ENCODE measurements at places on chromosomes 6 and 20. TPM values are rescaled to one million over a fixed set of nuclear protein-coding genes. Genes with fewer than 3 reads are reported as not detected.
A peak's percentile ranks its signal among the peaks of the same experiment; 100 is the strongest.

DNA sequence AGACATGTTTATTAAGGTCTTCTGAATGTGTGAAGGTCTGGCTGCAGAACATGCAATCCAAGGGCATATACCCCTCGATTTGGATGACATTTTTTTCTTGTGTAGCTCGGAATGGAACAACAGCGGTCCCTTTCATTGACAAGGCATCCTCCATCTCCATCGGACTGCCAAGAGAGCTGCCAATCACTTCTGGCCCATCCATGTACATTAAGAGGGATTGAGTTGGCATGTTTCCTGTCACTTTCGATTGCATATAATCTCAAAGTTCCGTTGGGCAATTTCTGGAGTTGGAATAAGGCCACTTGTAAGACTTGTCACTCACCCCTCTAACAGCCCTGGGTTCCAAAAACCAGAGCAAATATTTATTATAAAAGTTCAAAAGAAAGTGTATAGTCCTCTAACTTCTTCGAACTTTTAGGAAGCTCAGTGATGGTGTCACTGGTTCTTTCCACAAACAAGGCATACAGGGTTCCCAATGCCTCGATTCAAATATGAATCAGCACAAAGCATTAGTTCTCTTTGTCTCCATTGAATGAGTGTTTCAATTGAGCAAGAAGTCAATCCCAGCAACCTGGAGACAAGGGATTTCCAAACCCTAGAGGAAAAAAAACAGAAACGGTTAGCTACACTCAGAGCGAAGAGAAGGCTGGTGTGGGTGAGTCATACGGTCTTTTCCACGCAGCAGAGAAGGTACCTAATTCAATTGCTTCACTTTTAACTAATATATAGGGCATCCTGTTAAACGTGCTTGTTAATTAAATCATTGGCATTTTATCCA lies 10.9 kb downstream of the ZNF217 start:
- peak; percentile 45 for DNase-seq

- no peak for DNase-seq
Measured at GRCh38 chr6:155519176-155519738, 63.6 kb upstream of the NOX3 start.

GRCh38 chr6:142444881-142445301 lies 143.1 kb downstream of the ADGRG6 start:
- no peak for DNase-seq

Gene SIRT5
- 16.1 TPM for total RNA-seq

DNA sequence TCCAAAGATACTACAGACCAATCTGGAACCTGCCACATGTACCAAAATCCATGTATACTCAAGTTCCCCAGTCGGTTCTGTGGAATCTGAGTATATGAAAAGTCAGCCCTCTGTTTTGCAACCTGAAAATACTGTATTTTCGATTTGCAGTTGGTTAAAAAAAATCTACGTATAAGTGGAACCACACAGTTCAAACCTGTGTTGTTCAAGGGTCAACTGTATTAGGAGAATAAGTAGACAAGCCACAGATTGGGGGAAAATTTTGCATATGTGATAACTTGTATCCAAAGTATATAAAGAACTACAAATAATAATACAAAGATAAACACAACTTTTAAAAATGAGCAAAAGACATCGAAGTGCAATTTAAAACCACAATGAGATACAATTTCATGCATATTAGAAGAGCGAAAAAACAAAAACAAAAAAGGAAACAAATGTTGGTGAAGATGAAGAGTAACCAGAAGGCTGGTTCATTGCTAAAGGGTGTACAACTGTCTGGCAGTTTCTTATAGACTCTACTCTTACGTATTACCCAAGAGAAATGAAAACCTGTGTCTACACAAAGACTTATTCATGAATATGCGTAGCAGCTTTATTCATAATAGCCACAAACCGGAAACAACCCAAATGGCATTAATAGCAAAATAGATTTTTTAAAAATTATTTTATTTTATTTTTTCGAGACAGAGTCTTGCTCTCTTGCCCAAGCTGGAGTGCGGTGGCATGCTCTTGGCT lies 180.8 kb downstream of the BCAS1 start:
- DNase-seq, result no peak

Gene STX11
- 5.2 TPM for total RNA-seq

DNA sequence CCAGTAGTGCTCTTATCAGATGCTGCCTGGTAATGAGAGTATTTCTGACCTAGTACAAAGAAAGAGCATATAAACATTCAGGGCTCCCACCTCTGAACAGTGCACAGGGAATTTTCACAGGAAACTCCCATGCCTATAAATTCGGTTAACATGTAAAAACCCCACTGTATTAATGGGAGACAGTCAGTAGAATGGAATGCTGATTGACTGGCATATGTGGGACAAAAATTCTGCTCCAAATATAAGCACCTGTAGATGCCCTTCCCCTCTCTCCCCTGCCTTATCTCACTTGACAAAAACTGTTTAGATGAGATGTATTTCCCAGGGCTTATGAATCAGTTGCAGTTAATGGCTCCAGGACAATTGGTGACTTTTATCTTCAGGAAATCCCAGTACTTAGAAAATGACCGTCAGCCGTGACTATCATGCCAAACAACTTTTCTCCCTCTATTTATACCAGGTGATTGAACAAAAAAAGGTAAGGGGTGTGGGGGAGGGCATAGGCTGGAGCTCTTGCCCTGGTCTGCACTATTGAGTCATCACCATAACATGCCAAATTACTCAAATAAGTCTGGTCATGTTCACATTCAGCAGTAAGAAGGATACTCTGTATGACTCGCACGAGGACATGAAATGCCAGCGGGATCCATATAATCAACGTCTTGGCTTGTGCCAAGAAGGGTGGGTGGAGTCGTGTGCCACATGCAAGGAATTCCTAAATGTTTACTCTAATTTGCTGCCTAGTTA lies 176.4 kb upstream of the BMP2 start:
- DNase-seq, result no peak

Gene FLRT3
- 0.58 TPM for total RNA-seq

Gene PTGIS
- 10.4 TPM for total RNA-seq

Gene SPTLC3
- total RNA-seq, result 1.0 TPM

Gene SLC22A2
- not detected for total RNA-seq

Gene LY6G6F
- total RNA-seq, result not detected

GRCh38 chr6:164825386-164825785 lies 484.0 kb downstream of the C6orf118 start:
- DNase-seq, result no peak

DNA sequence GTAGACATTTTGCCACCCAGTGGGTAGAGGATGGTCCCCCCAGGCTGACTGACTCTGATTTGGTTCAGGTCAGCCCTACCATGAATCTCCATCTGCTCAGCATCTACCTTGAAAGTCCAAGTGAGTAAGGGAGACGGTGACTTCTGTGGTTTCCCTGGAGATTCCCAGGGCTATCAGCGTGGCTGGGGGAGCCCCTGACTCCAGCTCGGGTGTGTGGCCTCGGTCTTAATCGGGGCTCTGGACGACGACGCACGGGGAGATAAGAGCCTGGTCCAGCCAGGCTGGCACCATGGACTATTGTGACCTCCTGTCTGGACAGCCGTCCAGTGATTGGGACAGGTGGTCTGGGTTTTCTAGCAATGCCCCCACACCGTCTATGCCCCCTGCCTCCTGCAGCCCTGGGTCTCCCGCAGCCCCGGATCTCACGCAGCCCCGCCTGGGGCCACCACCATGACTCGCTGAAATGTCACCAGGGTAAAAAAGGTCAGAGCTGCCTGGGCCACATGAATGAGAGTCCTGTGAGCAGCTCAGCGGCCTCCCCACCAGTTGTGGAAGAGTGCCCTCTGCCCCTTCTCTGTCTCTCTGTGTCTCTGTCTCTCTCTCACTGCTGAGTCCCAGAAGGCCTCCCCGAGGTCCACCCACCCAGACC lies 47.1 kb upstream of the GATA5 start:
- DNase-seq, result no peak

DNA sequence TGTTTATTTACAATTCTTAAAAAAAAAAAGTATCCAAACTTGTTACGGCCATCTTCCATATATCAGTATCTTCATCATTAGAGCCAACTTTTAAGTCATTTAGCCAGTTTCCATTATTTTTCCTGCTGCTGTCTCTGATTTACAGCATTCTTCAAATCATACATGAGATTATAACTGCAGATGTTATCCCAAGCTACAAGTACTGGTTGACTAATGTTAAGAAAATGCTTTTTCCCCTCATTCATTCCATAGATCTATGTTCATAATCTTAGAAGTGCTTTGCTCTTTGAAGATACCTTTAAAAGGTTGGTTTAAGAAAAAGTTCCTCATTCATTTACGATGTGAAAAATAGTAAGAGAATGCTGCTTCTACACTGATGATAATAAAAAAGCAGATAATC lies 158.7 kb downstream of the RNGTT start:
- no peak for DNase-seq

GRCh38 chr6:147227770-147228320 lies 23.6 kb downstream of the STXBP5 start:
- DNase-seq, result no peak

- DNase-seq, result no peak
Measured at GRCh38 chr6:25166955-25167748, 112.0 kb upstream of the CARMIL1 start.

- peak; percentile 61 for DNase-seq
Measured at GRCh38 chr6:43790031-43790430, 20.0 kb downstream of the VEGFA start.

DNA sequence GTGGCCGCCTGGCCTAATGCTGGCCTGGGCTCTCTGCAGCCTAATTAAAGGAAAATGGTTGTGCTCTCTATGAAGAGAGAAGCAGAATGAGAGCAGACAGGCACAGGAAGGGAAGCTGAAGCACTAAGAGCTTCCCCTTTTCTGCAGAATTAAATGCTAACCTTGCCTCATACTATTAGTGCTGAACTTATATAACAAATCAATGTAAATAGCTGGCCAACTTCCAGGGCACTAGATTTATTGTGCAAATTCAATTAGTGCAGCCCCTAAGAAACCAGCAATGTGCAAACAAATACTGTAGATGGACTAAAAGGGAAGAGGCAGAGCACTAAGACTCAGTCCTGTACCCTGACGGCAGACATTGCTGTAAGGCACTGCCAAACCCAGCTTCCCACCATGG lies 36.1 kb upstream of the INSM1 start:
- DNase-seq, result no peak

Gene SNHG17
- 9.0 TPM for total RNA-seq

Gene OR2H1
- not detected for total RNA-seq

GRCh38 chr20:1803061-1803931 lies 91.9 kb upstream of the SIRPA start:
- no peak for DNase-seq

DNA sequence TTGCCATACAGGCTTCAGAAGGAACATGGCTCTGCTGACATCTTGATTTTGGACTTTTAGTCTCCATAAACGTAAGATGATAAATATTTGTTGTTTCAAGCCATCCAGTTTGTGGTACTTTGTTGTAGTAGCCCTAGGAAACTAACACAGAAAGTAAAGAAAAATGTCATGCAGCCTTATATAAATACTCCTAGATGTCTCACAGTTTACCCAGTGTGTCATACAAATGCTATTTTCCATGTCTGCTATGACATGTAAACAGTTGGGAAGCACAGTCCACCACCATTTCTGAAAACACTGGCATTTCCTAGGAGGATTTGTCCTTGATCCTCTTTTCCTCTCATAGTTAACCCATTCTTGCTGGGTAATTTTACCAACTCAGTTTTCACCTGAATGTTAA lies 30.6 kb upstream of the ME1 start:
- no peak for DNase-seq

DNA sequence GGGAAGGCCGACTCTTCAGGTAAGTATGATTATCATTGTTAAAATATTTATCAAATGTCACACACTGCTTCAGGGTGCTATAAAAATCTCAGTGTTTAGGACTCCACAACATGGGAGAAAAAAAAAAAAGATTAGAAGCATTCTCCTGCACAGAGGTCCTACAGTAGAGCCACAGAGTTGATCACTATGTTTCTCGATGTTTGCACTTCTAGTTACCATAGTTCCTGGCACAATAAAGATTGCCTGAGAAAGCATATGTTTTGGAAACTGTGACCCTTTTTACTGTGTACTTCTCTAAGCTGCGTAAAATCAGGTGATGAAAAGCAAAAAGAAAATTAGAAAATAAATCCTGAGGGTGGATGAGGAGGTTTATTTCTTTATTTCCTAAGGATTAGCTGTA lies 269.9 kb upstream of the SYNCRIP start:
- no peak for DNase-seq

DNA sequence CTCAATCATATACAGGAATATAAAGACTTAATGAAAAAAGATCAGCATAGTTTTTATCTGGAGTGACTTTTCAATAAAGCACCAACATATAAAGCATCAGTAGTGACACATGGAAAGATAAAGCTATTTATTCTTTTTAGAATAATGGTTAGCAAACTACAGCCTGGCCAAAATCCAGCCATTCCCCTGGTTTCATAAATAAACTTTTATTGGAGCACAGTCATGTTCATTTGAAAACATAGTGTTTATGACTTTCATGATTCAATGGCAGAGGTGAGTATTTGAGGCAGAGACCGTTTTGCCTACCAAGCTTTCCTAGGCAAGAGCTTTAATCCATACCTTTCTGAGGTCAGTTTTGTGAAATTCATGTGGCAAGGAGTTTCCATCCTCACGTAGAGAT lies 153.5 kb downstream of the RPS12 start:
- no peak for DNase-seq

Gene DEF6
- 2.9 TPM for total RNA-seq

Gene CRYBG1
- 1.1 TPM for total RNA-seq

DNA sequence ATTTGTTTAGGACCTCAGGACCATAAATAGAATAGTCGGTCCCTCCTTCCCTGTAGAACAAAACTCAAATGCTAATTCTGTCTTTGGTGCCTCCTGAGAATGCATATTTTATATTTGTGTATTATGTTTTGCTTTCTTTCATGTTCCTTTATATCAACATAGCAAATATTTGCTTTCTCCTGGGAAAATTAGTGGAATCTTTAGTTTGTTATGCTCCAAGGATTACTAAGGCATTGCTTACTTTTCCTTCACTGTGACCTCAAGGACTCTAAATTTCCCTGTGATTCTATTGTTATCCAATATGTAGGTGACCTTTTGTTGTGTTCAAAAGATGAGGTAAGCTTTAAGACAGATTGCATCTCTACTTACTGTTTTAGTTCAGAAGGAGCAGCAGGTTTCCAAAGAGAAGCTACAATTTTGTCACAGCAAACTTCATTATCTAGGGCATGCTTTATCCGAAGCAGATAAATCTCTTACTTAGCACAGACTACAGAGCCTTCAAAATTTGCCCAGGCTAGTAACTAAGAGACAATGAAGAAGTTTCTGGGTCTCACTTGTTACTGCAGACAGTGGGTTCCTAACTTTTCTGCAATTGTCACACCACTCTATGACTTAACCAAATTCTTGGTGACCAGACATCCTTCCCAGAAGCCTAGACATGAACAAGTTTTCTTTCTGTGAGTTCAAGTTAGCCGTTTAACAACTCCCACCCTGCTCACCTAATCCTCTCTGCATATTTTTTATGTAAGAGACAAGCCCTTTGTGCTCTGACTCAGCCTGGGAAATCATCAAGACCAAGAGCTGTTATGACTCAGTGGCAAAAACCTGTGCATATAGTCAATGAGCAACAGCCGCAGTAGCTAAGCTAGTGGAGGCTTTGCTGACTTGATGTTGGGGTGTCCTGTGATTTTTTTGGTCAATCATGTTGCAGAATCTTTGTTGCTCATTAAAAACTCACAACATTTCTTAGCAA lies 378.8 kb downstream of the QKI start:
- no peak for DNase-seq

Gene TCF15
- 3.6 TPM for total RNA-seq

Measured in gastrocnemius medialis (tissue), 4 donors.